Activated CD4-positive, alpha-beta T cell treated with anti-CD3 and anti-CD28 coated beads, Interleukin-10, Interleukin-2, amounts not matched to agents 100 ng/mL and 50 ng/mL, durations not matched to agents 16 hours and 8 hours (primary cell): ENCODE measurements at places on chromosomes 7 and 10.

DNA sequence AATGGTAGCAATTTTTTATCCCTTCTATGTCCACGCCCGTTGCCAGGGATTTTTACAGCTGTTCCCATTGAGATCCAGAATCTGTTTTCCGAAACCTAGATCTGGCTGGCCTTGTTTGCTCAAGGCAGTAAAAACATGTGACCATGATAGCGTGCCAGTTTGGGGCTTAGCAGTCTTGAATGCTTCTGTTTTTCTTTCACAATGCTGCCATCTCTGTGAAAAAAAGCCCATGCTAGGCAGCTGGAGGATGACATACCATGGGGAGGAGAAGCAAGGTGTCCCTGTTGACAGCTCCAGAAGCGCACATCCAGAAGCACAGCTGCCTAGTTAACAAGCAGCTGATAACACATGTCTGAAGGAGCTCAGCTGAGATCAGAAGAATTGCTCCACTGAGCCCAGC is 2.2 kb upstream of the ZNF92 start:
- no peak for DNase-seq

DNA sequence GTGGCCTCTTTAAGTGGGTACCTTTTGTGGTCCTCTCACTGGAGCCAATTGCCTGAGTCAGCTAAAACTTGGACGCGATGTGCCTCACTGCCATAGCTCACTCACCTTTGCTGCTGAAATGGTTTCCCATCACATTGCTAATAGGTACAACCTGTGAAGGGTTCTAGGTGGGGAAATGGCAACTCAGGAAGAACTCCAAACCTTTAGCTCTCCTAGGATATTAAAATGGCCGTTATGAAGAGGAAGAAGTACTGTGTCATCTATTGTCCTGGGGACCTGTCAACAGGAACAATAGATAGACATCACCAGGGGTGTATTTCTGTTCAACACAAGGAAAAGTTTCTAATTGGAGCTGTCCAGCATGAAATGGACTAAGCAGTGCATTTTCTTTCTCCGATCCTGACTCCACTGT is 1.2 kb upstream of the ZNF655 start:
- DNase-seq = no peak

DNA sequence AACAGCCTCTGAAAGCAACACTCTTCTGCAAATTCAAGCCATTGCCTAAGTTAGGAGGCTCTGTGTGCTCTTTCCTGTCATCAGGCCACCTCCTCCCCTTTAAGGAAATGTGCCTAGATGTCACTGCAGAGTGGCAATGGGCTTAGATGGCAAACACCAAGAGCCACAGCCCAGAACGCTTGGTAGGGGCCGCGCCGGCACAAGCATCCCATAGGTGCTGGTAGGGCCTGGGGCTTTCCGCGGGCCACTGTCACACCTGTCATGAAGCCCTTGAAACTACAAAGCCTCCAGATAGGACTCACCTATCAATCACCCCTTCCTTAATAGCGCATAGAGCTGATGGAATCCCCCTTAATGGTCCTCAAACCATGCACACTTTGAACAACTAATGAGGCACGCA is 299.9 kb downstream of the GRID1 start:
- no peak for DNase-seq

- no peak for DNase-seq
These were observed 60.1 kb downstream of the ASB13 start for GRCh38 chr10:5606321-5606720.

GRCh38 chr10:93438613-93439253 is 43.4 kb downstream of the MYOF start:
- DNase-seq = no peak

DNA sequence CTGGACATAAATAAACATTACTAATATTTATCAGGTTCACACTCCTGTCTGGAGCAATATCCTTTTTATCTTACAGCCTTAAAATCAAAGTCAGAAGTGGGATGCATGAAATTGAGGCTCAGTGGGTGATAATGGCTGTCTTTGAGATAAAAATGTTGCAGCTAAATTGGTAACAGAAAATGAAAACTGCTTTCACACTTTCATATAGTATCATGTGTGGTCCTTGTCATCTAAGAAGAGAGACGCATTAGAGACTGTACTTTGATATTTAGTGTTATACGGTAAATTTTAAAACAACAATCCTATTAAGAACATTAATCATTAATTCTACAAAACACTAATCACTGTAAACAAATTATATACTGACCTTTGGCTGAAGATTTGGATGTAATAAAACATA is 235.2 kb upstream of the HGF start:
- DNase-seq = no peak

GRCh38 chr7:99617192-99617781 is 541 bp downstream of the ZSCAN25 start:
- DNase-seq = no peak
